ENCODE measurements at places on chromosomes 5 and 9. TPM values are rescaled to one million over a fixed set of nuclear protein-coding genes. Genes with fewer than 3 reads are reported as not detected.

CDH9 gene
- total RNA-seq: not detected

OLFML2A gene
- total RNA-seq: 5.4 TPM

- no peak for DNase-seq
Observed at GRCh38 chr9:118439441-118439840, 735.2 kb downstream of the TLR4 start.

- no peak for DNase-seq
Observed at GRCh38 chr5:137275083-137275482, 224.0 kb downstream of the SPOCK1 start.

GRCh38 chr5:170218726-170219125 lies 14.1 kb upstream of the C5orf58 start:
- DNase-seq: no peak

FOXE1 gene
- 0.68 TPM for total RNA-seq

S1PR3 gene
- 125 TPM for total RNA-seq

DNA sequence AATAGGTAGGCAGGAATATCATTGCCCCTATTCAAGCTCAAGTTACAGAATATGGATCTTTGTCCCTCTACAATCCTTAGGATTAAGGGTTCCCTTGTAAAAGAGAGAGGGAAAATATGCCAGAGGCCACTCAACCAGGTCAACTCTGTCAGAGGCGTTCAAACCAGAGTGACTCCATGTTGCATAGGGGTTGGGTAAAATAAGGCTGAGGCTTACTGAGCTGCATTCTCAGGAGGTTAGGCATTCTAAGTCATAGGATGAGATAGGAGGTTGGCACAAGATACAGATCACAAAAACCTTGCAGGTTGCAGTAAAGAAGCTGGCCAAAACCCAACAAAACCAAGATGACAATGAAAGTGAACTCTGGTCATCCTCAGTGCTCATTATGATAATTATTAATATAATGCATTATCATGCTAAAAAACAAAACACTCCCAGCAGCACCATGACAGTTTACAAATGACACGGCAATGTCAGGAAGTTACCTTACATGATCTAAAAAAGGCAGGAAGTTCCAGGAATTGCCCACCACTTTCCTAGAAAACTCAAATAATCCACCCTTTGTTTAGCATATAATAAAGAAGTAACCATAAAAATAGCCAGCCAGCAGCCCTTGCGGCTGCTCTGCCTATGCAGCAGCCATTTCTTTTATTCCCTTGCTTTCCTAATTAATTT lies 64.8 kb downstream of the ERP44 start:
- DNase-seq: no peak

- DNase-seq: no peak
Observed at GRCh38 chr5:174319551-174319950, 274.0 kb downstream of the NSG2 start.

- peak; percentile 27 for DNase-seq
Observed at GRCh38 chr9:89153232-89154017, 25.2 kb downstream of the SHC3 start.

DNA sequence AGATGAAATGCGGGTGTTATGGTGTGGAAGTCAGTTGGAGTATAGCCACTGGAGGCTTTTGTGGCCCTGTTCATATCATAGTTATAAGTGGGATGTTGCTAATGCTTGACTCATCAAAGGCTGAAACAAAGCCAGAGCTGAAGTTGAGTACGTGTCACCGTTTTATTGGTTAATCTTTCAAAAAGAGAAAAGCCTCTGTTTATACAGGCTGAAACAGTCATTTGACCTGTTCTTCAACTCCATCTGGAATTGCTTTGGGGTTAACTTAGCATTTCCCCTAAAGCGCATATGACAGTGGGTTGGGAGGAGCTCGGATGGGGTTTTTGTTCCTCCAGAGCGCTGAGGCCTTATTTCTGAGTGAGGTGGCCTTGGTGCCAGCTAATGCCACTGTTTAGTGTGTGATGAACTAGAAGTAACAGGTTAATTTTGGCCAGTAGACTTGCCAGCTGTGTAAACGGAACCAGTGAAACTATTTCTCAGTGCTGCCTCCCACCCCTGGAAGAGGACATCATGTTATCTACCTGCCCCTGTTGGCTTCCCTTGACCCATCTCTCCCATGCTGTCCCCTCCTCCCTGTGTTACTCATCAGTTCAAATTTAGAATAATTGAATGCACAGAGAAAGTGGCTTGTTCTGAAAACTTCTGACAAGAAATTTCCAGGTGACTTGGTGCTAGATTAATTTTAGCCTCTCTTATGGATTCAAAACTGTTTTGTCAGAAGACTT lies 34.2 kb downstream of the MTAP start:
- DNase-seq: no peak

DNA sequence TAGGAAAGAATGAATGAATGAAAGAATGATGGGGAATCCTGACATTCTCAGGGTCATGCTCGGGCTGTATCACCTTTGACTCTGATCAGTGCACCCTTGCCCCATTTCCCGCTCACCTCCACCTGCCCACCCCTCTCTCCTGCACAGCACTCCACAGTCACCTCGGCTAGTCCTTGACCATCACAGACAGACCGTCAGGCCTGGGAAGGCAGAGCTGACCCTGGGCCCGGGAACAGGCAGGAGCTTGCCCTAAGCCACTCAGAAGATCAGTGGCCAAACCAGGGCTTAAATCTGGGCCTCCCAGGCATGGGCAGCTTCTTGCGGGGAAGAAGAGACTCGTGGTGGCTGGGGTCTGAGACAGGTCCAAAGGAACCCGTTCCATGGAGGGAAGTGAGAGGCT lies 3.6 kb downstream of the ST6GALNAC6 start:
- DNase-seq: no peak

DNA sequence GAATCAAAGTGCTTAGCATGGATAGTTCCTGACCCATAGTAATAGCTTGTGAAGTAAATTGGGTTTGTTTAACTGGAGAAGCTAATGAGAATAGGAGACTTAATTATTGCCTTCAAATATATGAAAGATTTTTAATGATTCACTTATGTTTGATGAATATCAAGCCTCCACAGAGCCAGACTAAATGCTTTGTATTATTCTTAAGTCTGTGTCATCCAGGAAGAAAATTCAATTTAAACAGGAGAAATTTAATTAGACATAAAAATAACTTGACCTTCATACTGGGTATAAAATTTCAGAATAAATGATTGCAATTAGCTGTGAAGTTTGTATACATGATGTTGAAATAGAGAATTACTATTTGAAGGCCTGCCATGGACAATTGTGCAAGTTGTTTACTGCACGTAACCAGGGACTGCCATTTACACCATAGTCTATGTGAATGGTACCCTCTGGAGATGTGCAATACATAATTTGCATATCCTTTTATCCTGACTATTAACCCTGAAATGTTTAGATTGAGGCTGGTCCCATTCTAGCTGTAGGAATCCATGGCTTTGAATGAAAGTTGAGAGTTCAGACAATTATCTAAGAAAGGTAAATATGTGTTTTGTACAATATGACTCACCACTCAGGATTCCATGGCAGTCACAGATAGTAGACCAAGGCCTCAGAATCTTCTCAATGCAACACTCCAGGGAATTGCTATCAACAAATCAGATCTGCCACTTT lies 133.5 kb upstream of the IL12B start:
- no peak for DNase-seq

DAB2IP gene
- 87.4 TPM for total RNA-seq

GDNF gene
- total RNA-seq: 1.3 TPM

AGXT2 gene
- total RNA-seq: not detected

- DNase-seq: no peak
Observed at GRCh38 chr9:81374459-81375186, 314.7 kb downstream of the TLE1 start.
